NCI-H510A treated with DMSO at 0.1 percent for 48 hours (cell line): ENCODE measurements at places on chromosomes 5 and 9.

DNA sequence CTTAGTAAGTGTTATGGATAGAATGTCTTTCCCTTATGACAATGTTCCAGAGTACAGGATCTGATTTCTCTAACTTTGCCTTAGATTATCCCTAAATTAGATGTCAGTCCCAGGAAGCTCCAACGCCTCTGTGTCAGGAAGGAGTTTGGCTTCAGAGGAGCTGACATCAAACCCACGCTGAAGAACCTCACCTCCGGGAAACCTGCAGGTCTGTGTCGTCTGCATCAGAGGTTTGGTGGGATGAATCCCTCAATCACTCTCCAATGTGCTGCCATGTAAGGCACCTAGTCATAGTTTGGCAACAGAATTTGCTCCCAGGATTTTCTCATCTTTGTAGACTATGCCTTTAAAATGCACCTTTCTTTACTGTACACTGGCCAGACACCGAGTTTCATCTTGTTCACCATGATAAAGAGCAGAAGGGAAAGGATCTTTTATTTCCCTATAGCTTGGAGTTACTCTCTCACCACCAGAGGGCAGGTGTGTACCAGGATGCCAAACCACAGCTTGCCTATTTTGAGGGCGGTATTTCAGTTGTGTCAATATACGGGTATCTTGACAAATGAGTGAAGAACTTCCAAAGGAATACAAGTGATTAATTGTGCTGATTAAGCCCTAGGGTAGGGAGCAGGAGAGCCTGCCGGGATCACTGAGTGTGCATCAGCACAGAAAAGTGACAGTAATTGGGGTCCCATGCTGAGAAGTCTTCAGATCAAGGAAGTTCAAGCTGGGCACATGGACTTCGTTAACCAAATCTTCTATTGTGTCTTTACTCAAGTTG lies 23.4 kb downstream of the MINAR2 start:
- DNase-seq: peak; percentile 50

GRCh38 chr5:93018461-93018860 lies 562.6 kb downstream of the NR2F1-AS1 start:
- no peak for DNase-seq

- DNase-seq: no peak
Measured at GRCh38 chr5:180331647-180331950, 21.5 kb downstream of the GFPT2 start.

DNA sequence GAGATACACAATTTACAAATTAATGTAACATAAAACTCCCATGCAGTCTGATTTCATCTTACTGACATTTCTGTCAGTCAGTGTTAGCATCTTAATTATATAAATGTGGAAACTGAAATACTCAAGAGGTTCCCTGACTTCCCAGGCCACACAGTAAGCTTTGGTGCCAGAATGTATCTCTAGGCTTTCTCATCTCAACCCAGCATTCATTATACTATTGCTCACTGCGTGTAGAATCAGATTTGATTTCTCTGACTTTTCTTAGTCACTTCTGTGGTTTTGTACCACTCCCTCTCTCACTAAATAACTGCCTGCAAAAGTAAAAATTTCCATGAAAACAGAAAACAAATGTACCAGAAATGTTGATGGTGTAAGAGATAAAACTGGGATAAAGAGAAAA lies 31.7 kb upstream of the CDKN2B start:
- no peak for DNase-seq

DNA sequence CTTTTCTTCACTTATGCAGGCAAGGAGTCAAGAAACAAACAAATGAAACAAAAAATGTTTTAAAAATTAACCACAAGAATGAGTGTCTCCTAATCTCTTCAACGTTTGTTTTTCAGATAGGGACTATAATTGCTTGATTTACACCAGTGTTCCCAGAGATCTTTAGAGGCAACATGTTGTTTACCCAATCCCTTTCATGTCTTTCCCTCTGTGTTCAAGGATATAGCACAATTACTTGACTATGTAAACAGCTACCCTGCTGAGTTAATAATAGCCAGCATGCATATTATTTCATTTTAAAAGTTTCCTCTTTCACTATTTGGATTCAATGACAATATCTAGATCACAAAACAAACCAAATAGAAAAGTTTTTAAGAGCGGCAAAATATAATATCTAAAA lies 25.1 kb upstream of the SHISAL2B start:
- no peak for DNase-seq

DNA sequence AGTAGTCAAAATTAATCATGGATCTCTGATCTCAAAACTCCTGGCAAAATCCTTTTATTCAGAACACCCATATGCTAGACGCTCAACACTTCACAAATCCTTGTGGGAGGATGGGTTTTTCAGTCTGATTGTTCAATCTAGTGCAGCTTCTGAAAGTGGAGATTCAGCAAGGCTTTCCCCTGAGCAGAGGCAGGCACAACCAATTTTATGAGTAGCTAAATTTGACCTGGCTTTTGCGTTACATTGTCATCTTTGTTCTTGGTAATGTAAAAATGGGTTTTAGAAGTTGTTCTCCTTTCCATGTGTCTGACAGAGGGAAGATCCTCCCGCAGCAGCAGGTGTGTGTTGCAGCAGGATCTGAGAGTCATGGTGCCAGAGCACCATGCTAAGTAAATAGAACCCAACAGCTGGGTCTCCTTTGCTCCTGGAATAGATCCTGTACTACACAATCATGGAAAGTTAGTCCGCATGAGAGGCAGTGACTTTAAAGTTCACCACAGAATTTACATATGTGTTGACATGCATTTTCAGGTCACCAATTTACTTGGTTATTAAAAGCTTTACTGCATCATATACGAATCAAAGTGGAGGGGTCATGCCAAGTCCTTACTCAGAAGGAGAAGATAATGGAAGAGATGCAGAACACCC lies 70.1 kb upstream of the MEF2C start:
- peak; percentile 51 for DNase-seq

DNA sequence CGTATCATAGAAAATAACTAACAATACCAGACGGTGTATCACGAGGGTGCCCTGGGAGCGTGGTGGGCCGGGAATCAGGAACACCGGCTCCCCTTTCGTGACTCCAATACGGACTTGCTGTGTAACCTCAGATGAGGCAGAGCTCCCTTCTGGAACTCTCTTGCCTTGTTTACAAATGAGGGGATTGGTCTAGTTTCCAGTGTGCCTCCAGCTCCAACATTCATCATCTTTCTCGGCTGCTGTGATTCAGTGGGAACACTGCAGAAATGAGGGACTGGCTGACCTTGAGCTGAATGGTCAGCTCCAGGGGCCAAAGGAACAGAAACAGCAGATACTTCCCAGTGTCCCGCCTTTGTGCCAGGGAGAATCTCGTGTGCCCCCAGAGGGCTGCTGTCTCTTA lies 22.6 kb upstream of the TGFBI start:
- DNase-seq: no peak
